Stimulated activated CD8-positive, alpha-beta memory T cell treated with anti-CD3 and anti-CD28 coated beads, Interleukin-7, amount 100 ng/mL, for 1 hour (primary cell): ENCODE measurements at places on chromosomes 5 and 9.

GRCh38 chr5:176514244-176514950 is 22.8 kb downstream of the RNF44 start:
- no peak for DNase-seq

DNA sequence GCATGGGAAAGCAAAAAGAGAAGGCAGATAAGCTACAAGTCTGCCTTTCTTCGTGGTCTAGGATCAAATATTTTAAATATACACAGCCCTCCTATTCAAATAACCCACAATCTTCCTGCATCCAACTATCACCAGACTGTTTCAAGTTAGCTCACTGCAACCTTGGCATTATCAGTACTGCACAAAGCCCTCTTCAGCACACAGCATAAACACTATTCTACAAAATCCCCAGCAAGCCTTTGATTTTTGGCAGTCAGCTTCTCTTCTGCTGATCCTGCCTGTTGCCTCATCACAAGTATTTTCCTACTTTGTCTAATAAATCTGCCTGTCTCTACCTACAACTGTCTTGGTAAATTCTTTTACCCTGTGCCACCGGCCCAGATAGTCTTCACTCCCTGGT is 142.9 kb downstream of the COX7C start:
- no peak for DNase-seq

GRCh38 chr9:19074229-19074628 is 25.0 kb downstream of the RRAGA start:
- DNase-seq, result no peak

GRCh38 chr9:23849379-23850035 is 23.5 kb upstream of the ELAVL2 start:
- DNase-seq, result no peak

- no peak for DNase-seq
Measured at GRCh38 chr9:132187121-132187620, 25.3 kb downstream of the NTNG2 start.

DNA sequence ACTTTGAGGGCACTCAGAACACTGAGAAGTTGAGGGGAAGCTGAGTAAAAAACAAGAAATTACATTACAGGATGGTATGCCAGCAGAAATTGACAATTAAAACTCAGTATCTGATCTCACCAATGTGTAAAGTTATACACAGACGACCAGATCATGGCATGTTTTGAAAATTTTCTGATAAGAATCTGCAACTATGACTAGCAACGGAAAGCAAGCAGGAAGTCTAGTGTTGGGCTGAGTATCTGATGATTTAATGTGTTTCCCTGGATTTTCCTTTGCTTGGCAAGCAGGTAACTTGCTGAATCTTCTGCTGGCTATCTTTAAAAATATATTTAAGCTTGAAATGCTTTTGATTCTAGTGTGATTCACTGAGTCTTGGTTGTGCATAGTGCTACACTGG is 5.2 kb upstream of the GCNT4 start:
- DNase-seq, result no peak

DNA sequence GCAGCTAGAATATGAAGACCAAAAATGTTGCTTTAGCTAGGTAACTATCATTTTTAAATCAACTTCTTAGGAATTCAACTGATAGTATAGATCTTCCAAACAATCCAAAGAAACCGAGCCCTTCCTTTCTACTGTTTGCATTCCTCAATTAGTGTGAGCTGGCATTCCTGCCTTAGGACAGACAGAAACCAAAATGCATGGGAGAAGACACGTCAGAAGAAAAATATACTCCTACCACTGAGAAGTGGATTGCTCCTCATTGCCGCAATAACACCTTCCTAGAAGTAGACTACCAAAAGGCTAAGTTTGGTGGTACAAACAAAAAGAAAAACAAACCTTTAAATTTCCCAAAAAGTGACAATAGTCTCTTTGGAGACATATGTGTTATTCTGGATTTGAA is 440.0 kb downstream of the SEMA5A start:
- DNase-seq, result no peak

DNA sequence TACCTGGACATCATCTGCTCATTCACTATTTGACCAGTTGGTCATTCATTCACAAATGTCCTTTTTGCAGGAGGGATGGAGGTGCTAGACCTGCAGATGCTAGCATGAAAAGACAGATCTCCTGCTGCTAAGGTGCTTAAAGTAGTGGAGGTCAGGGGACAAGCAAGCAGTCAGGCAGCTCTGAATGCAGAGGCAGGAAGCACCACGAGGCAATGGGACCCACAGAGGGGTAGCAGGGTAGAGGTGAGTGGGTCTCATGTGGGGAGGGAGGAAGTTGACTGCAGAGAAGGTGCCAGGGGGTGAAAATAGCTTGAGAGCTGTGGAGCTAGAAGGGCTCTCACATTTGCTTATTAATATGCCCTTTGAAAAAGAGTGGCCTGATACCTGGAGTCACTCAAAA is 25.2 kb downstream of the FXN start:
- DNase-seq, result no peak

DNA sequence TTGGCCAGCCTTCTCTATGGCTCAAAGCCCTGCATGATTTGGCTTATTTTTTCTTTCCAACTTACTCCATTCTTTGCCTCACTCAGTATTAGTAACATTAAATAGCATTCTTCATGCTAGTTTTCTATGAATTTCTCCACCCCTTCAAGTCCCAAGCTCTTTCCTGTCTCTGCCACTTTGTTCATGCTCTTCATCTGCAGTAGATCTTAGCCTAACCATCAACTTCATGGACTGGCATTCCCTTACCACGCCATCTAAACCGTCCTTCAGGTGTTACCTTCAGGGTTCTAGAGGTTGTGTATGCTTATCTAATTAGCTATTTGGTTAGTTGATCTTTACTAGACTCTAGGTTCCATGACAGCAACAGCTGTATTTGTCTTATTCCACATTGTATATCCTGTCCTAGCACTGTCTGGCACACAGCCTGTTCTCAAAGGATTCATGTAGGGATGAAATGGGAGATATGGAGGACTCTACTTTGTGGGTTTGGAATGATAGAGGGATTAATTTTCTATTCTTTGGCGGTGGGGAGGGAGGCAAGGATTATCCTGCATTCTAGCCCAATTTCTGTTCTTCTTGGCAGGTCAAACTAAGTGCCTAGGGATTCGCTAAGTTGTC is 26.4 kb downstream of the TMEM167A start:
- no peak for DNase-seq

GRCh38 chr9:136748666-136749611 is 614 bp upstream of the LCN6 start:
- DNase-seq, result no peak
